ENCODE measurements at places on chromosomes 1 and 21.

- ATAC-seq = no peak
Observed at GRCh38 chr1:2433936-2434655, 21.7 kb upstream of the PEX10 start.

- ATAC-seq = no peak
Observed at GRCh38 chr1:214066190-214066589, 78.4 kb downstream of the PROX1 start.

DNA sequence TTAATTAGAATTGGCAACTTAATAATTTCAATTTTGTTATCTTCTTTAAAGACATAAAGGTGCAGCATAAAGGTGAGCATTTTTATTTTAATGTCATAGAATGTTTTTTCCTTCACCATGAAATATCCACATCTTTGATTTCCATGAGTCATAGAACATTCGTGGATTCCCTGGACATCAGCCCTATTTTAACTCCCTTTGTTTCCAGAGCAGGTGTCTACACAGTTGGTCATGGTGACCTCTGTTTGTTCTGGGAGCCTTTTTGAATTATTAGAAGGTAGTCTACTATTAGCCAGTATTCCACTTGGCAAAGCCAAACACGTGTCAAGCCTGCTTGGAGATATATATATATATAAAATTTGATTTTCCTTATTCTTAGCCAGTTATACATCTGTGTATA, 572.9 kb downstream of the LTN1 start:
- no peak for ATAC-seq

DNA sequence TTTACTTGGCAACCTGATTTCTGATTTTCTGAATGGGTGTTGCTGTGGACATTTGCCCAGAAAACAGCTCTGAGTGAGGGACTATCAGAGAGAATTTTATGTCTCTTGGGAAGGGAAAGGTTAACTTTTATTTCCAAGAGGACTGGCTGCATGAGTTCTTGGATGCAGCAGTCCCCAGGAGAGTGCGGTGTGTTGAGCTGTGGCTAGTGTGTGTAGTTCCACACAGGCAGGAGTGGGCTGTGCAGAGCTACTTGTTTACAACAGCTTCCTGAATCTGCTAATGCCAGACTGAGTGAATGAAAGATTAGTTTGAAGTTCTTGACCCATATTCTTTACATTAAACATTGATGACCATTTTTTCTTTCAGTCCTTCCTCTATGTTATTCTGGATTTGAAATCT, 41.0 kb upstream of the APOBEC4 start:
- ATAC-seq = no peak

DNA sequence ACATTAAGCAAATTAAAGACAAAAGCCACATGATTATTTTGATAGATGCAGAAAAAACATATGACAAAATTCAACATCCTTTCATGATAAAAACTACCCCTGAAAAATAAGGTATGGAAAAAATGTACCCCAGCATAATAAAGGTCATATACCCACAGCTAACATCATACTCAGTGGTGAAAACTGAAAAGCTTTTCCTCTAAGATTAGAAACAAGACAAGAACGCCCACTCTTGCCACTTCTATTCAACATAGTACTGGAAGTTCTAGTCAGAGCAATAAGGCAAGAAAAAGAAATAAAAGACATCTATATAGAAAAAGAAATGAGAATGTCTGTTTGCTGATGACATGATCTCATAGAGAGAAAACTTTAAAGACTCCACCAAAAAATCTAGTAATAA, 20.7 kb downstream of the ERO1B start:
- ATAC-seq = peak; percentile 21

DNA sequence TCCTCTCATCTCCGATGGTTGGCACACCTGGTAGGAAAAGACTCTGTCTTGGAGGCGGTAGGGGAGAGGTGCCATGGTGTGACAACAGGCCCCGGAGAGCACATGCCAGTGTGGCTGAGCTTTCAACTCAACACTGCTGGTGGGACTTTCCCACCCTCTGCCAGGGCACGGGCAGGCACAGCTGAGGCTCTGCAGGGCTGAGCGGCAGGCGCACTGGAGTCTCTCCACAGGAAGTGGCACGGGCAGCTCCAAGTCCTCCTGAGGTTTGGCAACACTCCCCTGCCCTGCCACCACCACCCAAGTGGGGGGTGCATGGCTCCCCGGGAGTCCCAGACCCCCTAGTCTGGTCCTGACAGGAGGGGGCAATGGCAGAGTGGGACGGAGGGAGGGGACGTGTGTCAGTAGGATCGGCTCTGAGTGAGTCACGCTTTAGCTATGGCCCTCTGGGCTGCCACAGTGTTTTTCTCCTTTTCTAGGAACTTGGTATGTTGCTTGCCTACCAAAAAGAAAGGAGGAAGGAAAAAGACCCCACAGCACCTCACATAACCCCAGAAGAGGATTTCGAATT, 27.3 kb upstream of the EVA1B start:
- peak; percentile 93 for ATAC-seq

Measured in activated T-helper 17 cell treated with anti-CD3 and anti-CD28 coated beads, Interleukin-2, amount 50 U/mL, for 72 hours (primary cell).